ENCODE measurements at places on chromosomes 1 and 21.
A peak's percentile ranks its signal among the peaks of the same experiment; 100 is the strongest.

GRCh38 chr1:11248169-11248568 lies 14.2 kb downstream of the MTOR start:
- no peak for DNase-seq

DNA sequence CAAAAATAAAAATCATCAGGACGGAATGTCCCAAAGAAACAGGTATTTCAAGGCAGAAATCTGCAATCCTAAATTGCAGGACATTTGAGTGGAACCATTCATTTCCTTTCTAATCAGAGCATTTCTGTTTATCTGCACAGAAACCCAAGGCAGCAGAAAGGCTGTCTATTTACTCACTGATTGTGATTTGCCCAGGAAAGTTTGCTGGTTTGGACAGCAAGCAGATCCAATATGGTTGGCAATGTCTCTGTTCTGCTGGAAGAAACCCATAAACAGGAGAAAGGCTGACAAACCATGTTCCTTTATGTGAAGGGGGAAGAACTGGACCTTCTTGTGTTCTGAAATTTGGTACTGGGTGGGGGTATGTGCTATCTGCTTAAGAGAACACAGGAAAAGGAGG lies 120.1 kb downstream of the CLIC6 start:
- no peak for DNase-seq

DNA sequence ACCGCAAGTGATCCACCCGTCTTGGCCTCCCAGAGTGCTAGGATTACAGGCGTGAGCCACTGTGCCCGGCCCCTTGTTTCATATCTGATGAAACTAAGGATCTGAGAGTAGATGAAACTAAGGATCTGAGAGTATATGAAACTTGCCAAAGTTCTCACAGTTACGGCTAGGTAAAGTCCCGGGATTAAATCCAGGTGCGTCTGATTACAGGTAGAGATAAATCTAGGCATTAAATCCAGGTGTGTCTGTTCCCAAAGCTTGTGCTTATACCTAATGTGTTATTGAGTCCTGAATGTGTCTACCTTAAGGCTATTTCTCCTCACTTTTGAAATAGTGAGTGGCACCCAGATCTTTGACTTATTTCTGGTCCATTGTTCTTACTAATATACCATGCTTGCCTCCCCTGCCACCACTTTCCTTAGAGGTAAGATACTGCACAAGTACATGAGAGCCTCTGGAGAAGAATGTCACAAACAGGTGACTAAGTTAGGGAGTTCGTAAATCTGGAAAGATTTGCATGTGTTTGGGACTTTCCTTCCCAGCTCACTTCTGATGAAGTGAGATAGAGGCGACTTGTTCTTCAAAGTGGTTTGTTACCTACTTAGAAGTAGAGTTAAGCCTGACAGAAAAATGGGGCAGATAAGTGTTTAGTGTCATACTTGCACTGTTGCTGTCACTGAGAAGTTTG lies 66.5 kb downstream of the AK4 start:
- DNase-seq: no peak

DNA sequence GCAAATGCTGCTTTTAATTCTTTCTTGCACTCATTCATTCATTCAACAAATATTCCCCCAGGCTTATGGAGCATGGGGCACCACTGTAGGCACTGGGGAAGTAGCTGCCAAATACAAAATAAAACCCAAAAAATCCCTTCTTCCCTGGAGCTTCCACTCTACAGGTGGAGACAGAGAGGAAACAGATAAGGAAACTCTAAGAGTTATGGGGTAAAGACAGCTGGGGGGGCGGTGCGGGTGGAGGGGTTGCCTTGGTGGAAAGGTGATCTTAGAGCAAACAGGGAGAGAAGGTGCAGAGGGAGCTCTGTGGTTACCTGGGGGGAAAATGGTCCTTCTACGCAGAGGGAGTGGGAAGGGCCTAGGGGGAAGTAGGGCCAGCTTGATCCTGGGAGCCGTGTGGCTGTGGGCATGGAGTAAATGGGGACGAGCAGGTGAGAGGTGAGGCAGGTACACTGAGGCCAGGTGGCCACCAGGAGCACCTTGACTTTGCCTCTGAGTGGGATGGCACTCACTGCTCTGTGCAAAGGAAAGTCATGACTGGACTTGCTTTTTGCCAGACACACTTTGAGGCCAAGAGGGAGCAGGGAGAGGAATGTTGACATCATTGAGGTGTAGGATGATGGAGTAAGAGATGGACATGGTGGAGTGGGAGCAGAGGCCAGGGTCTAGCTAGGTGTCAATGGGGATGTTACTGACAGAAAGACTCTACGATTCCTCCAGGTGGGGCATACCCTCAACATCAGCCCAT lies 152.0 kb downstream of the ETS2 start:
- no peak for DNase-seq

GRCh38 chr1:114561333-114561732 lies 20.1 kb downstream of the BCAS2 start:
- DNase-seq: no peak

- DNase-seq: no peak
These were observed 102.2 kb downstream of the BARHL2 start for GRCh38 chr1:90614872-90615271.

GRCh38 chr1:240008298-240008697 lies 83.4 kb upstream of the FMN2 start:
- no peak for DNase-seq

- DNase-seq: peak; percentile 61
These were observed at the start of gene KIF17 for GRCh38 chr1:20717452-20718342. TSS of gene KIF17 (minus strand) at chr1:20718007. CDS start at chr1:20717706, 301 bp downstream.

DNA sequence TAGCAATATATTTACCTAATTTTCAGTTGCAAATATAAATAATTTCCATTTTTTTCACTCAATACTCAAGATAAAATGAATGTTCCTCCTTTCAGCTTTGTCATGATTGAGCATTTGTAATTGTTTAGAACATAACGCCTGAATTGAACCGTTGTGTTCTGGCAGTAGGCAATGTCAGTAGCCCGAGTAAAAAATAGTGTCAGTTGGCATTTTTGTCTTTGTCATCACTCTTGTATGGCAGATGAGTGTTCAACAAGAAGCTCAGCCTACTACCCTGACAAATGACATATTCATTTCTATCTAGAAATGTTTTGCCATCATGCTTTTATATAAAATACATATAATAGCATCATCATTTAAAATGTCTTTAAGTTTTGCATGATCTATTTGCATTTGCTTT lies 691.4 kb upstream of the NCAM2 start:
- no peak for DNase-seq

- DNase-seq: no peak
These were observed 52.6 kb downstream of the CD34 start for GRCh38 chr1:207858281-207858680.

- DNase-seq: no peak
These were observed 231.4 kb downstream of the CHRM3 start for GRCh38 chr1:239617731-239618130.

DNA sequence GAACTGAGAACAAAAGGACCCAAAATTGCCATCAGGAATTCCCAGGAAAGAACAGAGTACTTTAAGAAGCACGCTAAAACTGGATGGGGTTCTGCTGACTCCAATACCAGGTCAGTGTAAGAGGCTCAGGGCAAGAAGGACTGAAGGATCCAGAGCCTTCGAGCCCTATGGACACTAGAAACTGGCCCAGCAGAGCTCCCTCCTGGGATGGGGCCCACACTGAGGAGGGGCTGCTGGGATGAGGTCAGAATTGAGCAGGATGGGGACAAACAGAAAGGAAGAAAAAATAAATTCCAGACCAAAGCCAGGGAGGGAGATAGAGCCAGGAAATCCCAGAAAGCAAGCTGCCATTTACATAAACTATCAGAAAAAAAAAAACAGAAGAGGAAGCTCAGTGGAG lies 222.4 kb upstream of the COA6 start:
- no peak for DNase-seq

- no peak for DNase-seq
These were observed 17.2 kb upstream of the PLA2G2E start for GRCh38 chr1:19940486-19941205.

GRCh38 chr1:62462370-62462769 lies 25.5 kb downstream of the USP1 start:
- DNase-seq: no peak

GRCh38 chr1:9960011-9960410 lies 16.7 kb downstream of the NMNAT1 start:
- DNase-seq: no peak

DNA sequence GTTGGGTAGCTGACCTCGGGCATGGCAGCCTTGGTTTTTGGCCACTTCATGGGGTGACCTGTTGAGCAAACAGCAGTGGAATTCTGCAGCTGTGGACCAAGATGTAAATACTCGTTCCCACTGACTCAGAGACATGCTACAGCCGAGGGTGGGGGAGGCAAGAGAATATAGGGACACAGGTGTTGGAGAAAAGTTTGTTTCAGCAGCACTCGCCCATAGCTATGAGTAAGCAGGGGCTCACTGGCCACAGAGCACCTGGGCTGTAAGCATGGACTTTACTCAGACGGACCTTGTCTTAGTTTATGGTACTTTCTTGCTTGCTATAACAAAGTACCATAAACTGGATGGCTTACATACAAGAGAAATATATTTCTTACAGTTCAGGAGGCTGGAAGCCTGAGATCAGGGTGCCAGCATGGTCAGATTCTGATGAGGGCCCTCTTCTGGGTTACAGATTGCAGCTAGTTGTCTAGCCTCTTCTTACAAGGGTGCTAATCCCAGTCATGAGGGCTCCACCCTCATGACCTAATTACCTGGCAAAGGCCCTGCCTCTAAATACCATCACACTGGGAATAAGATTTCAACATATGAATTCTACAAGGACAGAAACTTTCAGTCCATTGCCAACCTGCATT lies 437.2 kb upstream of the DAB1 start:
- no peak for DNase-seq

DNA sequence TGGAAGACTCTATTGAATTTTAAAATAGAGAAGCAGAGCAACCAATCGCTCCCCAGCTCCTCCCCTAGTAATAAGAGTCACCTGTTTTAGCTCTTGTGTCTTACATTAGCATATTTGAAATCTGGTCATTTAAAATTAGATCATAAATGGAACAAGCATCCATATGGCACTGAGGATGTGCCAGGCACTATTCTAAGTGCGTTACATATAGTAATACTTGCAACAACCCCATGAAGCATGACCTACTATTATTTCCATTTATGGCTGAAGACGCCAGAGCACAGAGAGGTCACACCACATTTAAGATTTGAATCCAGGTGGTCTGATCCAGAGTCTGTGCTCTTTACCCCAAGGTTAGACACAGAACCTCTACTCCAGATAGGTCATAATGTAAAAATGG lies 82.0 kb upstream of the HIVEP3 start:
- no peak for DNase-seq

DNA sequence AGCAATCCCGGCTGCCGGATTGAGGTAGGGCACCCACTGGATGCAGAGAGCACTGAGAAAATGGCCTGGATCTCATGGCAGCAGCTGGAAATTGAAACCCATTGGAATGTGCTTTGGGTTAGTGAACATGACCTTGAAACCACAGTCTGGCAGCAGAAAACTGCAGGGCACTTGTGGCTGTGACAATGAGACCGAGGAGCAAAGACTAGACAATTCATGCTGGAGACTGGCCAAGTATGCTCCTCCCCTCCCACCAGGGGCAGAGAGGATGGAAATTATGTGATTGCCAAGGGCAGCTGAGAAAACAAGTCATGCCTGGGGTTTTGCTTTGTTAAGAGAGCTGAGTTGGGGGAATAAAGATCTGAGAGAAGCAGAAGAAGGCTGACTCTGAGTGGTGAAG lies 60.7 kb downstream of the ZNF697 start:
- DNase-seq: no peak

GRCh38 chr1:67648582-67649326 lies 36.2 kb upstream of the GADD45A start:
- DNase-seq: no peak

DNA sequence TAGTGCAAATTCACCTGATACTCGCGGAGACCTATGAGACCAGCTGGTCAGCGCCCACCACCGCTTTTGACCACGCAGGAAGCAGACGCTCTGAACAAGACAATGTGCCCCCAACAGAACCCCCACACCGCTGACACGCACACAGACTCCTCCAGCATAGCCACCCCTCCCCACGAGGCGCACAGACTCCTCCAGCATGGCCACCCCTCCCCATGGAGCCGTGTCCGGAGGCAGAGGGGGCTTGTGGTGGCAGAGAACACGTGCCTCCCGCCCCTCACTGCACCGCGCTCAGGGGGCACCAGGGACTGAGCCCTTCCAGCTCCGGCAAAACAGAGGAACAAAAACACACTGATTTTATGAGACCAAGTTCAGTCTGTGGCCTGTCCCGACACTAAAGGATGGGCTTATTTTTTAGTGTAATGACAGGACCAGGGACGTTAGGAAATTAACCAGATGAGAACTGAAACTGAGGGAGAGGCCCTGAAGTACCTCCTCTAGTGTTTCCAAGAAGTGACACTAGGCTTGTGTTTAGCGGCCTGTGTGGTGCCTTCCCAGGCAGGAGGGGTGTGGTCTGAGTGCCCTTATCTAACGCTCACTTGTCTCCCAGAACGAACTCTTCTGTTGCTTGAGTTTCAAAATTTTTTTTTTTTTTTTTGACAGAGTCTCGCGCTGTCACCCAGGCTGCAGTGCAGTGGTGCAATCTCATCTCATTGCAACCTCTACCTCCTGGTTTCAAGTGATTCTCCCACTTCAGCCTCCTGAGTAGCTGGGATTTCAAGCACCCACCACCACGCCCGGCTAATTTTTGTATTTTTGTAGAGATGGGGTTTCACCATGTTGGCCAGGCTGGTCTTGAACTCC lies 10.0 kb upstream of the AGPAT3 start:
- DNase-seq: no peak

DNA sequence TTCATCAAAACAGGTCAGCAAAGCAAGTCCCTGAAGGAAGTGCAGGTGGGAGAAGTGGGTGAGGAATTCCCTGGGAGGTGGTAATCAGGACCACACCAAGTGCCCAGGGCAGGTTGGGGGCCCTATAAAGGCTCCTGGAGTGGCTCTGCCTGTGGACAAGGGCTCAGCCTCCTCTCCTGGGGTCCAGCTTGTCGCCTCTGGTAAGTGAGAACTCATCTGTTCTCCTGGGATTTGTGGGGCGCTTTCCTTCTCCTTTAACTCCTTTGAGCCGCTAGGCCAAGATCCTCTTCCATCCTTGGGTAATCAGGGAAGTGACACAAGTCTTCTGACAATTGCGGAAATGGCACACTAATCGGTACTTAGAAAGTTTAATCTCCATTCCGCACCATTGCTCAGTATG lies at the start of gene SPRR4:
TSS of gene SPRR4 (plus strand) at position 154 of the 400 bp plus-strand sequence. CDS start 1,243 bp downstream, outside the sequence.
- DNase-seq: no peak

DNA sequence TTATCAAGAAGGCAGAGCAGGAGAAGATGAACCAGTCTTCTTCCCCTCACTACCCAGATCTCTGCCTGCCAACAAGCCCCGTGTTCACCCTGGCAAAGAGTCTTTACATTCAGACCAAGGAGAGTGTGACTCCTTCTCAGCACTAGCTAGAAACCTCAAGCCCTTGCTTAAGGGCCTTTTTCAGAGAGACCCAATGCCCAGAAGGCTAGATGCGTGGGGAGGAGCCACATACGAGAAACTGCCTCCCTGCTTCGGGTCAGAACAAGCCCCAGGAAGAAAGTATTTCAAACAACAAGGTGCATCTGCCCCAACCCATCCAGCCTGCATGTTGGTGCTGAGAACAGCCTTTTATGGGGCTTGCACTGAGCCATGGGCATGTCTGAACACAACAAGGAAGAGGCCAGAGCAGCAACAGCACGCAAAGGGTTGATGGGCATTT lies 152.7 kb upstream of the CAMK1G start:
- no peak for DNase-seq

Measured in stimulated activated CD4-positive, alpha-beta T cell treated with anti-CD3 and anti-CD28 coated beads, Interleukin-4, amount 100 ng/mL, for 24 hours (primary cell).